ENCODE measurements at places on chromosomes 12 and 14.

GRCh38 chr12:7985802-7986418, 46.6 kb upstream of the FOXJ2 start:
- ATAC-seq: no peak

- ATAC-seq: no peak
Measured at GRCh38 chr12:28939427-28939826, 209.7 kb upstream of the FAR2 start.

DNA sequence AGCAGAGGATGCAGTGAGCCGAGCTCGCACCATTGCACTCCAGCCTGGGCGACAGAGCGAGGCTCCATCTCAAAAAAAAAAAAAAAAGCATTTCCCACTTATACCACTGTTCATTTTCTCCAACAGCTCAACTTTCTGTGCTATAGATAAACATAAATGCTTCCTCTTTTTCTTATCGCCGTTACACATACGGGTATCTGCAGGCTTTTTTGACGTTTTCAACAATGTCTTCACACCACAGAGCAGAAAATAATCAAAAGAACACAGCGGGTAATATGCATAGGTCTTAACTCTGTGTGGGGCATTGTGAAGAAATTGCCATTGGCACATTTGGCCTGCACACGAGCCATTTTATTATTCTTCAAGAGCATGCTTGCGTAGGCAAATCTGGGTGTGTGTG, 86.4 kb downstream of the CAPZA3 start:
- no peak for ATAC-seq

GRCh38 chr12:54526812-54527630, 22.4 kb upstream of the PDE1B start:
- ATAC-seq: peak; percentile 59

DNA sequence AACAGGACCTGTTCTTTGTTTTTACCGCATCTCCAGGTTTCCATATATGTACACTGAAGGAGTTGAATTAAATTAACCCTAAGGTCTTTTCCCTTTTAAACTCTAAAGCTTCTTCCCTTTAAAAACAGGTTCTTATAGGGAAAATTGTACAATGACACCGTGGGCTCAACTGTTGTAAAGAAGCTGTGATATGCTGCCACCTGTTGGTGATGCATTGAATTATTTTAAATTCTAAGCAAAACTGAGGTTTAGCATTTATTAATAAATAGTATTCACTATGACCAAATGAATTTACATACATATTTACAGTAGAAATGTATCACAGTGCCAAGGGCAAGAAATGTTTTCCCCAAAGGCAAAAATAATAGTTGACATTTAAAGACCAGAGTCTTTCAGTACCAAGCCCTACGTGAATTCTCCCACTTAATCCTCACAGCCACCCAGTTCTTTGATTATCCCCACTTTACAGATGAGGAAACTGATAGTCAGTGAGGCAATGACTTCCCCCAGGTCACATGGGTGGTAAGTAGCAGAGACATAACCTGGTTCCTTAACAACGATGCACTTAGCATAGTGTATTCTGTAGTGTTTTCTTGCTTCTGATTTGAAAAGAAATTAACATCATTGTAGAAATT, 35.7 kb upstream of the TMEM263 start:
- no peak for ATAC-seq

DNA sequence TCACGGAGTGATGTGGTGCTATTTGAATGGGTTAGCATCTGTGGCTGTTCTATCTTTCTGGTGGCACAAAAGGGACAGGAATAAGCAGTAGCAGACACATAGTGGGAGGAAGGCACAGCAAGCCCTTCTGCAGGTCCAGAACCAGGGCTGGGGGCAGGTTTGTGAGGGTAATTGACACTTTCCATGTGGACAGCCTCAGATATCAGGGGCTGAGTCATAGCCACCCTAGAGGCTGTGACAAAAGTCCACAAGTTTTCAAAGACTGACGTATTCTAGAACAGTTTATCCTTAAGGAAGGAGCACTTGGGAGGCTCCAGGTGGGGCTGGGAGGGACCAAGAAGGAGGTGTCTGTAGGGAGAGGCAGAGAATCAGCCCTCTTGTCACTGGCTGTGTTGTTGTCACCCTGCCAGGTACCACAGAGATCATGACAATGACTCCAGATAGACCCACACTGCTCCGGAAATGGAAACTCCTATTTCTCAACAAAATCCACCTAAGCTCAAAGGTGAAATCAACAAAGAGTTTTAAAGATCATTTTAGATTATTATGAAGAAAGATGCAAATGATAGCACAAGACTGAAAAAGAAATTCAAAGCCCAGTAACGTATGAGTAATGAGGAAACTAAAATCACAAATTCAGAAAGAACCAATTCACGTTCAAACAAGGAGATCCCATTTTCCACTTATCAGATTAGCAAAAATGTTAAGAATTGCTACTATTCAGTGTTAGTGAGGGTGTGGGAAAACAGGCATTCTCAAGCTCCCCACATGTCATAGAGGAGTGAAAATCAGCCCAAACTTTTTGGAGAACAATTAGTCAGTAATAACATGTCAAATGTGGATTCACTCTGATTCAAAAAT, 48.3 kb downstream of the NFKBIA start:
- ATAC-seq: peak; percentile 35

GRCh38 chr14:70654632-70655031, 12.9 kb downstream of the TTC9 start:
- ATAC-seq: no peak

DNA sequence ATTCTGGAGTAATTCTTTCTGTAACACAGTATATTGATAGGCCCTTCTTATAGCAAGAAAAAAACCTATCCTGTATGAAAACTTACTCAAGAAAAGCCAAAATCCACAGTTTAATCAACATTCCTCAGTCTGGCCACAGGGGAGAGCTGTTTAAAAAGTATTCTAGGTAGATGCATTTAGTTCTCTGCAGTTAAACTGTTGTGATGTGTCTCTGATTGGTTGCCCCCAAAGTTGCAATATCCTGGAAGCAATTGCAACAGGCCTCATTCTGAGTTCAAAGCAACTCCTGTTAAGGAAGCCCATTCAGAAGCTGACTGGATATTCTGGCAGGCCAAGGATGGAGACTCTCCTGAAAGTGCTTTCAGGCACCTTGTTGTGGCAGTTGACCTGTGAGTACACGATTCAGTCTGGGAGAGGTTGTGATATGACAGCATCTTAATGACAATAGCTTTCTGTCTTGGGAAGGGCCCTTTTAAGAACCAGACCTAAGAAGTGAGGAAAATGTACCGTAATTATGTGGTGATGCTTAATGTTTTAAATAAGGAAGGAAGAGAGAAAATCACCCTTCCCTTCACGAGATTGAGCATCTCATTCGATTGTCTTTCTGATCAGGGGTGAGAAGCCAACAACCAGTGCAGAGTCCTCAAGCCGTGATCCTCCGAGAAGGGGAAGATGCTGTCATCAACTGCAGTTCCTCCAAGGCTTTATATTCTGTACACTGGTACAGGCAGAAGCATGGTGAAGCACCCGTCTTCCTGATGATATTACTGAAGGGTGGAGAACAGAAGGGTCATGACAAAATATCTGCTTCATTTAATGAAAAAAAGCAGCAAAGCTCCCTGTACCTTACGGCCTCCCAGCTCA, 420.7 kb downstream of the DAD1 start:
- ATAC-seq: no peak

DNA sequence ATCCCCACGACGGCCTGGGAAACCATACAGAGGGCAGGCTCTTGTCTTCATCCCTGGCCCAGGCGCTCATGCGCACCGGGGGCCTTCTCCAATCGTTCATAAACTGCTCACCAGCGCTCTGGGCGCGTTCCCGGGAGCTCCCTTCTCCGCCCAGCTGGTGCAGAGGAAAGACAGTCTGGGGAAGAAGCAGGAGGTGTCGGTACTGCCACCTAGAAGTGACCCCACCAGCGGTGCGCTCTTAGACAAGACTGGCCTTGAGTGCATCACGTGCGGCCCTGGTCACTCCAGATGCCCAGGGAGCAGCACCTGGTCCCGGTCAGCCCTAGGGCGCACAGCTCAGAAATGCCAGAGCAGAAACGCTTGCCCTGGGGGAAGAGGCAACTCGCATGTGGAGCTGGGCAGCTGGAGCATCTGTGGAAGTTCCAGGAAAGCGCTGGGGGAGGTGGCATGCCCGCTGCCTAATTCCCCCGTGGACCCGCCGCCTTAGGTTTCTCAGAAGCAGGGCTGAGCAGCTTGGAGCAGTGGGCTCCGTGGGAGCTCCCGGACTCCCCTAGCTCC, 2.5 kb downstream of the GSC start:
- ATAC-seq: no peak

DNA sequence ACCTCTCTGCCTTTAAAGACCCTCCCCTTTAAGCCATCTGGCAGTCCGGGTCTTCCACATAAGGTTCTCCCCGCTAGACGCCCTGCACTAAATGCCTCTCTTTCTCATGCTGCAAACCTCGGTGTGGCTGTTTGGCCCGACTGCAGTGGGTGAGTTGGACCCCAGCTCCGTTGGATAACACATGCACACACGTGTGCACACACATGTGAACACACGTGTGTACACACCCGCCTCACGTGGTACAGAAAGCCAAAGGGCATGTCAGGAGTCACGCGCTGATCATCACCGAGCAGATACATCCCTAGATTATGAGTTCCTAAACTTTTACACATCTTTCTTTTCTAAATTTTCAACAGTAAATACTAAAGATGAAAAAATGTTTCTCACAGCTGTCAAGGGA, 68.3 kb downstream of the RIMBP2 start:
- ATAC-seq: no peak

DNA sequence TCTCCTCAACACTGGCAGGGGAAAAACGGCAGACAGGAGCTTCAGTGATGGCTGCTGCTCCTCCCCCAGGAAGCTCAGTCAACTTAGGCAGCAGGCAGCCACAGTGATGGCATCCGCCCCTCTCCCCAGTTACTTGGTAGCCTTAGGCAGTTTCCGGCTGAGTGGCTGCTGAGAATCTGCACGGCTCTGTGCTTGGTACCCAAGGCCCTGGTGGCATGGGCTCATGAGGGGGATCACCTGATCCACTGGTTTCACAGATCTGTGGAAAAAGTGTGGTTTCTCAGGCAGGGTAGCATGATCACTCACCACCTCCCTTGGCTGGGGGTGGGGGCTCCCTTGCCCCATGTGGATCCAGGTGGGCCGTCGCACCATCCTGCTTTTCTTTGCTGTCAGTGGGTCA, 244.6 kb upstream of the MDGA2 start:
- ATAC-seq: peak; percentile 8

GRCh38 chr14:85463512-85463911, 66.4 kb upstream of the FLRT2 start:
- ATAC-seq: no peak

DNA sequence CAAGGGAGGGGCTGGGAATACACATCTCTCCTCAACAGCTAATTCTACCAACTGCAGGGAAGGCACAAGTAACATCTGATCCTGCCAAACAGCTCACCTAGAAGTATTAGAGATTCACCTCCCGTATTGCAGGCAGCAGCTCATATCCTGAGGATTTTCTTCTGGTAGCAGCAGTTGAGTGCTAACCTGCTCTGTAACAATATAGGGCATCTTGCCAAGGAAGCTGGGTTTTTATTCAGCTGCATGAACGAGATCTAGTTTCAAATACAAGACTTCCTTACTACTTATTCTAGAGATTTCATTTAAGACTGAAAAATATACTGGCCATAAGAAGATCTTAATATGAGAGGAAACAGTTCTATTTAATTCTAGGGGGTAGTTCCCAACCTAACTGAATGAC, 261.4 kb upstream of the USP15 start:
- ATAC-seq: no peak

DNA sequence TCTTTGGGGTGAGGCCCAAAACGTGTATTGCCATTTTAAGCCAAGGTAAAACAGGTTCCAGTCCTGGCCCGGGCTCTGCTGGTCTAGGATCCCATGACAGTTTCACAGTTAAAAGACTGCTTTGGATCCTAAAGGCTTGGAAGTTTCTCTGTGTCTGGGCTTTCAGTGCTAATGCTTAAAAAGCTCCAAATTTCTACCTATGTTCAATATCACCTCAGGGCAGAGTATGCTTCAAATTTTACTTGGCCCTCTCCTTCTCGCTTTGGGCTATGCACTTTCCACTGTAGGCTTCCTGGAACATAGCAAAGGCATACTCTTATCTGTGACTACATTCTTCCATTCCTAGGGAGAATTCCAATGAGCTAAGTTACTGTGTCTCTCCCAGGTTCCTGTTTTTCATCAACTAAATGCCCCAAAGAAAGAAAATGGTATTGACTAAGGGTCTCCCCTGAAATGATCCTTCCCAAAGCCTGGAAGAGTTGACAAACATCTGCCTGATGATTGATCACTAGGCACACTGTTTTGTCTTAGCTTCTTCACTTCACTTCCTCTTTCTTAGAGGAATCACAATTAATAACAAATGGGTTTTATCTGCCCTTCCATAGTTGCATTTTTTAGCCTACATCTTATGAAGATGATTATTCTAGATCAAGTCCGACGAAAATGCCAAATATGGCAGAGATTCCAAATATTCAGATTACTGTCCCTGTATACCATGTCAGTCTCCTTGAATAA, 79.4 kb downstream of the TMTC2 start:
- ATAC-seq: no peak

DNA sequence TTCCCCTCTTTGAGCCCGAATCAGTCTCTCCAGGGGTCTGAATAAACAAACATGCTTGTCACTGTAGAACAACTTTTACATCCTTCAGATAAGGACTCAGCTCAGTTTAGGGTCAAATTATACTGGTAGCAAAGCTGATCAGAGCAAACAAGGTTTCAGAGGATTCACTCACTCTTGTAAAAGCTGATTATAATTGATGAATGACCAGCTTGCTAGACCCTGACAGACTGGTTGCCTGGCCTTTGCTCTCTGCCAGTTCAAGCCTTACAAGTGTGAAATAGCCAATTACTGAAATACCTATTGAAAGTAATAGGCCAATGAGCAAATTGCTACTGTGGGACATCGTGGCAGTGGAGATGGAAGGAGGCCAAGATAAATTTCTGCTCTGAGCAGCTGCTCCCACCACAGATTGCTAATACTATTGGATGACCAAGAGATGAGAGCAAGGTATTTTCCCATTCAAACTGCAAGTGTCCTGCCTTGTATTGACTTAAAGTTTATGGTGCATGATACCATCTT, 177.6 kb downstream of the PDZRN4 start:
- ATAC-seq: no peak

DNA sequence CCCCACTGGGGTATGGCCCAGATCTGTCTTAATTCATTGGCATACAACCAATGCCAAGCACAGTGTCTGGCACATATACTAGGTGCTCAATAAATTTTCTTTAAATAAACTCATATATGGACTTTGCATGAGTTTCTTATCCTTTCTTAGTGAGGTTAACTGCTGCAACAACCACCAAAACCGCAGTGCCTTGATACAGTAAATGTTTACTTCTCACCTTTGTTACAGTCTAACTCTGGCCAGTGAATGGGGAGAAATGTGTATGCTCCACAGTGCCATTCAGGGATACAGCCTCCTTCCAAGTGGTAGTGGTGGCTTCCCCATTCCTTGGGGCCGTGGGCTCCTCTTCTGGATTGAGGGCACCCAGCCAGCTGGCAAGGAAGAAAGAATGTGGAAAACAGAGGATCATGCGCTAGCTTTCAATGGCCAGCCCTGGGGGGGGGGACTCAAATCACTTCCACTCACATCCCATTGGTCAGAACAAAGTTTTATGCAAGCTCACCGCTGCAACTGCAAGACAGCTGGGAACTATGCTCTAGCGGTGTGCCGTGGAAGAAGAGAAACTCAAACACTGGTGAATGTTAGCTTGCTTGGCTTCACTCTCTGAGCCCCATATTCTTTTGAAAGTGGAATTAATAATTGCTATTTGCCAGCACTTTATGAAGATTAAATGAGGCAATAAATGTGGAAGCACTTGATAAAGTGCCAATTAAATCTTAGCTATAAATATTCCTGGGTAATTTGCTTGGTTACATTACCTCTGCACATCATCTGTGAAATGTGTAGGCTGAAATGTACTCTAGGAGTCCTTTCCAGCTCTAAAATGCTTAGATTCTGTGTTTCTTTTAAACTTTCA, 51.0 kb upstream of the SOCS2 start:
- ATAC-seq: no peak
